Activated CD4-positive, alpha-beta T cell treated with anti-CD3 and anti-CD28 coated beads, Interleukin-2, amount 50 U/mL, for 24 hours (primary cell): ENCODE measurements at places on chromosomes 7 and 10.
A peak's percentile ranks its signal among the peaks of the same experiment; 100 is the strongest.

GRCh38 chr7:156460858-156461627 is 179.5 kb upstream of the RNF32 start:
- DNase-seq: no peak

DNA sequence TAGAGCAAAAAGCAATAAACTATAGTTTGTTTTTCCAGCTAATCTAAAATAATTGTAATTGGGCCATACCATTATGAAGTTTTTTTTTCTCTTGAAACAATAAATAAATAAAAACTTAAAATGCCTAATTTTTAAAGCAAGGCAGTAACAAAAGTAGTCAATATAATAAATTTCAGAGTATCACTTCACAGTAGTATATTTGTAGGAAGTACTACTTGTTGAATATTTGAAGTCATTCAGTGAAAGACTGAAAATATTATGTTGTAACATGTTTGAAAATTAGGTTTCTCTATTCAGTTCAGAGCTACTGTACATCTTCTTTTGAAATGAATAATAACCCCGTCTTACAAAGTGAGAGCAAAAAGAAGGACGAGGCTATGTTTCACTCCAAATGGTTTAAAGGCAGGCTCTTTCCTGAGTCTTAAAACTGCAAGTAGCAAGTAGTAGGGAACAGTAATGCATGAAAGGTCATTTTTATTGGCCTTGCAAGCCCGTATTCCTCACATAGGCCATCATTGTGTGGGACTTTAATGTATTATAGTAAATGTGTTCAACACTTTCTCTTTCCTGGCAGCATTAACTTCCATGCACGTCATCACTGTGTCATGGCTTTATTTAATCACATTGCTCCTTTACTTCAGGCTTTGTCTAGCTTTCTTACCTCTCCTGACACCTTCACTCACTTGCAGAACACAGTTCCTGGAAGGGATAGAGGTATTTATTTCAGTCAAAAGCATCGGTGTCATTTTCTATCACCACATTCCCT is 141.4 kb downstream of the VTI1A start:
- DNase-seq: no peak

DNA sequence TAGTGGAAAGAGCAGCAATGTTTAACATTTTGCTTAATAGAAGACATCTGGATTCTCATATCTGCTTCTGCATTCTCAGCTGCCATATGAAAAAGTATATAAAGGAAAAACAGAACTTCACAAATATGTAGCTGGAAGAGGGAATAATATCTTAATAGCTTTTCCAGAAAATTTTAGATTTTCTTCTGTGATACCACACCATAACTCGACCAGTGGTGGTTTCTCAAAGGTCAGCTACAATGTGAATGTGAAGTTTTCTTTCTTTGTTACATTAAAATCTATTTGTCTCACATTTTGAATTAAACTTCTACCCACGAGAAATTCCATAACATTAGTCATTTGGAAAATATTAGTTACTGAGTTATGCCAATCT is 339.8 kb downstream of the PARD3 start:
- DNase-seq: no peak

- DNase-seq: no peak
These were observed 27.2 kb downstream of the CCM2 start for GRCh38 chr7:45026984-45027773.

GRCh38 chr7:100369105-100369504 is 4.2 kb upstream of the PILRA start:
- DNase-seq: no peak

- DNase-seq: no peak
These were observed 15.0 kb upstream of the BNIP3 start for GRCh38 chr10:131996466-131997365.

DNA sequence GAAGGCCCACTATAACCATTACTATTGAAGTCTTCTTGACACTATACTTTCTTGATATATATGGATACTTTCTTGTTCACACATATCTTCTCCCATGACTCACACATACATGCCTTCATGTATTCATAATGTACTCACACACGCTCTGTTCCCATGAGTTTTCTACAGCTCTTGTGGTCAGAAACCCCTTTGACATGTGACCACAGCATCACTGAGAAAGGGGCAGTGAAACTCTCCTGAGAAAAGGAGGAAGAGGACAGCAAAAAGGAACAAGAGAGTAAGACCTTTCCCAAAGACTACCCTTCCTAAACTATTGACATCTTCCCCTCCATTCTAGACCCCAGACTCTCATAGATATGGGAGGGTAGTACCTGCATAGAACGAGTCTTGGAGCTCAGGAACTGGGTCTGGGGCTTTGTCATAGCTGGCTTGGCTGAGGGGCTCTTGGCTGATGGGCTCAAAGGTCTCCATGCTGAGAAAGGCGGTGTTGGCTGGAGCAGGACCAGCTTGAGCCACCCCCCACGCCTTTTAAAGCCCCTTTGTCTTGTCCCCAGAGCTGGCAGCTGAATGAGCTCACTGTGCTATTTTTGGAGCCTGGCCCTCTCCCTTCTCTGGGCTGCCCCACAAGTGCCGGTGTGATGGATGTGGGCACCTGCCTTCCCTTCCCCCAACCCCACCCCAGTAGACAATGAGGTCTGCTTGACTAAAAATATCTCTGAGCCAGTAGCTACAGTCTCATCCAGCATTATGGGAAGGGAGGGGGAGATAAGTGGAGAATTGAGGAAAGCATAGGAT is 5.1 kb downstream of the SYNPO2L start:
- no peak for DNase-seq

DNA sequence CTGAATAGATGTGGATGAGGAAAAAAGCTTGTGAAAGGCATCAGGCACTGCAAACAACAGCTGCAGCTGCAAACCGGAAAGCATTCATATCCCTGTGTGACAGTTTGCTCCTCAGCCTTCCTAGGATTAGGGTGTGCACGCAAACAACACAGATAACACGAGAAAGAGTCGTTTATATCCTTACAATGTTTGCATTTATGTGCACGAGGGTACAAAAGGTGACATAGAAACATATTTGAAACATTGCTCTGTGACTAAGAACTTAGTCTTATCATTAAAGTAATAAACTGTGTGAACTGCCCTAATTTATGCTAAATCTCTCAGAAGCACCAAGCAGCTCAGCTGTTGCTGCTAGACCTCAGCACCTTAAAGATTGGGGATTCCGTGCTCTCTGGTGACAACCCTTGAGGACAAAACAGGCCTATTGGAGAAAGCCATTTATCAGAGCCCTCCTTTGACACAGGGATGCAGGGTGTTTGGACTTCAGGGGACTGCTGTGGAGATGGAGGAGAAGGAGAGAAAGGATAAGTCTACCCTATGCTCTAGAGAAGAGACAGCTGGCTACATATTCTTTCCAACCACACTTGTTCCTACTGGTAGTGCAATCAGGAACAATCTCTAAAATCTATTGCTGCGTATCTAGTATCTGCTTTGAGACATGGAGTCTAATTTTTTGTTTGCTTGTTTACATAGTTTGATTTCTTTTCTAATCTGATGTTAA is 176.2 kb downstream of the GNAT3 start:
- no peak for DNase-seq

- DNase-seq: no peak
These were observed 74.0 kb downstream of the FAM241B start for GRCh38 chr10:69703766-69704630.

- no peak for DNase-seq
These were observed 76.2 kb downstream of the SFMBT2 start for GRCh38 chr10:7334642-7334964.

DNA sequence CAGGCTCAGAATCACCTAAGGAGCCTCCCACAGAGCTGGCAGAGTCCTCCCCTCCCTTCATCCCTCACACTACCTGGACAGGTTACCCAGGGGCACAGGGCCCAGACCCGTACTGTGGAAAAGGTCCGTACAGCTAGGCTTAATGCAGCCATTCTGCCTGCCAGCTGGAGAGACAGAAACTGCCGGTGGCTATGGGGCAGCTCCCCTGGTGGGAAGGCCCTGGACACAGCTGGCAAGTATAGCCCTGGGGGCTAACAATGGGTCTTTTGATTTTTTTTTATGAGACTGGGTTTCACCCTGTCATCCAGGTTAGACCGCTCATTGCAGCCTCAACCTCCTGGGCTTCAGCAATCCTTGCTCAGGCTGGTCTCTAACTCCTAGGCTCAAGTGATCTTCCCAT is 68.3 kb downstream of the GNA12 start:
- no peak for DNase-seq

DNA sequence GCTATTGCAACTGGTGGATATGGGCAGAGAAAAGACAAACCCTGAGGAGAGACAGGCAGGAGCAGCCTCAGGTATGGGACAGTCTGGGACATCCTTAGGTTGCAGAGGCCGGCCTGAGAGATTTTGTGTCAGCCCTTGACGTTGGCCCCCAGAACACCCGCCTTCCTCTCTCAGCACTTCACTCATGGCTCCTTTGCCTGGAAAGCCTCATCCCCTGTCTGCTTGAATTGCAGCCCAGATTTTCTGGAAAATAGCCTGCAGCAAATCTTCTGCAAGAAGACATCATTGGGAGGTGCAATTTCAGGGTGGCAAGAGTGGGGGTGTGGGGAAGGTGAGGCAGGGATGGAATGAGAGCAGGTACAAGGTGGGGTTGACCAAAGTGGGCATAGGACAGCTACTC is 2.2 kb upstream of the FRMD4A start:
- no peak for DNase-seq

DNA sequence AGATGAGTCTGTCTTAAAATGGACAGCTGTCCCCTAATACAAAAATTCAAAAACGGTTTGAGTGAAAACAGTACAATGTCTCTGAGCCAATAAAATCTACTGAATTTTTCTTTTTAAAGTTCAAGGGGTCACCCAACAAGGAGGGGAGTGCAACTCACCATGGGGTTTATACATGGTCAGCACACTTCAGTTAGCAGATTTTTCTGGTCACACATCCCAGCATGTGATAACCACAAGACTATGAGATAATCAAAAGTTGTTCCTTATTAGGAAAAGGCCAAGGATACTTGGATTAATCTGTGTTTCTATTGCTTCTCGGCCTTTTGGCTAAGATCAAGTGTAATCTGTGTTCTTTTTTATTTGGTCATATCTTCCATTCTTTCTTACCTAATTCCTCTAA is 31.6 kb downstream of the ABCB5 start:
- DNase-seq: no peak

DNA sequence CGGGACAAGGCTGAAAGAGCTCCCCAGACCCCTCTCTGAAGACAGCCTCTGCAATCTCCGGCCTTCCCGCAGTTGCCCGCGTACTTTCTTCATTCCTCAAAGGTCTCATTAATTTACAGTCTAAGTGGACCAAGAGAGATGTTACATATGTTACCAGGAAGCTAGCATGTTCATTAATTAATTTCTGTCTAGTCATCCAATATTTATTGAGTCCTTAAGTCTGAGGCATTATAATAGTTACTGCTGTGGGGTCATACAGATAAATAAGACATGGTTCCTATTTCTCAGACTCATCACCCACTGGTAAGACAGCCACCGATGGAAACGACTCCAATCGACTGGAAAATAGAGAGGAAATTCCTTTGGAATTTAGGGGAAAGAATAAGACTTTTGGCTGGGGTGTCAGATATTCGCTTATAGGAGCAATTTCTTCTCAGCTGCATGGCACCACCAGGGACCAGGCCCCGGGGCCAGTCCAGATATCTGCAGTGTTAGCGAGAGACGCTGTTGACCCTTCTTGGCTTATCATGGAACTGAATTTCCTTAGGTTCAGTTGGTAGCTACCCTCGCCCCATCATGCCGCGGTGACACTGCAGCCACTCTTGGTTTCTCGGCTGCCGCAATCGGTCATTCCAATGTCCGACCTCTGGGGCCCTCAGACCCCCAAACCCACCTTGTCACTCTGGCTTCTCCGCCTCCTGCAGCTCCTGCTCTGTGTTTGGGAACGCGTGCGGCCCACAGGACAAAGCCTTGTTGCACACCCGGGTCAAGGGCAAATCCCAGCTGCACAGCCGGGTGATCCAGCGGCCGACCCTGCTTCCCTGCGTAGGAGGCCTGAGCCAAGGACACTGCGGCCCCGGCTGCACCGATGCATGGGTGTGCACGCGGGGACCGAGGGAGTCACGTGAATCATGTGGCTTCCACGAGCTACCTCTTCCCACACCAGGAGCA is 383.2 kb downstream of the DNAJB6 start:
- no peak for DNase-seq

DNA sequence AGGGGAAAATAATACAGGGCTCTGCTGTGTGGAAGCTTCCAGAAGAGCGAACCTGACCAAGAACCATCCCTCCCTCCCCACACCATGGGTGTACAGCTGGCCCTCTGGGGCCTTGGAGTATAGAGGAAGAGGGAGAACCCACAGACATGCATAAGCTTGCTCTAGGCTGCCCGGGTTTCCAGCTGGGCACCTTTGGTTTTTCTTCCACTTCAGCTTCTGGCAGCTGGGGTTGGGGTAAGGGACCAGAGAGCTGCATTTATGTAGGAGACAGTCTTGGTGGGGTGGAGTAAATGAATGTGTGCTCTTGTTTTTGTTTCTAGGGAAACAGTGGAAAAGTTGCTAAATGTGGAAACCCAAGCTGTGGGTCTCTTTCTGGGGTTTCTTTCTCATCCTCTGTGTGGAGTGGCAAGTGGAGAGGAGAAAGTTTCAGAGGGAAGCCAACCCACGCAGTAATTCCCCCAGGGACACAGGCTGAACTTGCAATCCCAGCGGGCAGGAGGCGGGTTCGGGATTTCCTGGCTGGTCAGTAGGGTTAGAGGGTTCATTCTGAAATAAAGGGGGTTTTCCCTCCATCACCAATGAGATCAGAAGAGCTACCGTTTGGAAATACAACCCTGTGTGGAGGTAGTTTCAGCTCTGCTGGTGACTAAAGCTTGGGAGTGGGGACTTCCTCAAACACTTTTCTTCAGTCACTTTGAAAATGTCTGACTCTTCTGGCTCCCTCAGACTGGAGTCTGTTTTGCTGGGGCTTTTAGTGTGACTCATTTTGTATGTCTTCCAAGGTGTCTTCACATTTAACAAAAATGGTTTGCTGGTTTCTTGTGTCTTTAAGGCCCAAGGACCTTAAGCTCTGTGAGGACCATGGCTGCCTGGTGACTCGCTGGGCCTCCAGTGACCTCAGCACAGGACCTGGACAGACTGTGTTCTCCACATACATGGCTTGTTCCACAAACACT is 22.2 kb upstream of the SRGN start:
- DNase-seq: peak; percentile 48

DNA sequence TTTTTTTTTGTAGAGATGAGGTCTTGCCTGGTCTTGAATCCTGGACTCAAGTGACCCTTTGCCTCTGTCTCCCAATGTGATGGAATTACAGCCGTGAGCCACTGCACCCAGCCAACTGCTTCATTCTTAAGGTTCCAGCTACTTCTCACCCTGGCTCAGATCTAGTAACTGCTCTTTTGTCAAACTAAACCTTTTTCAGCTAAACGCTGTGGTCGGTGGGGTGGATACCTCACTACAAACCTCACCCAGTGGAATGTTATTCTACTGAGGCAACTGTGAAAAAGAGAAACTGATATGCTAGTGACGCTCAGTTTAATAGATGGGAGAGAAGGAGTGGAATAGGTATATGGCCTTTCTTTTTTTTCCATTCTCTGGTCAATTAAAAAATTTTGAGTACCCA is 1.7 kb upstream of the MRLN start:
- no peak for DNase-seq

DNA sequence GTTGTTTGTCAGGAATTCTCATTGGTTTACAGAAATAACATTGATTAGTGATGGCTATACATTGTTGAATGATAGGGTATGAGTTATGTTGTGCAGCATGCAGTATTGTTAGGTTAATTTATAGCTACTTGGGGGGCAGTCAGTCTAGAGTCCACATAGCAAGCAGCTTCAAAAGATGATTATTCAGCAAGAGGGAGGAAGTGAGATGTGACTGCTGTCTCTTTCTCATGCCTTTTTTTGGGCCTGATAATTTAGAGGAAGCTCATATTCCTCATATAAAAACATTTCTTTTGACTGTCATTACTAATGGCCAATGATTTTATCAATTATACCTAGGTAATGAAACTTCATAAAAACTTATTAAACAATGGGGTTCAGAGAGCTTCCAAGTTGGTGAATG is 3.4 kb upstream of the TBRG4 start:
- no peak for DNase-seq

- no peak for DNase-seq
These were observed 25.2 kb upstream of the OPTN start for GRCh38 chr10:13074563-13075451.
